ENCODE measurements at places on chromosomes 7 and 10.

GRCh38 chr10:46548498-46549090 is 7.9 kb downstream of the GPRIN2 start:
- no peak for DNase-seq

DNA sequence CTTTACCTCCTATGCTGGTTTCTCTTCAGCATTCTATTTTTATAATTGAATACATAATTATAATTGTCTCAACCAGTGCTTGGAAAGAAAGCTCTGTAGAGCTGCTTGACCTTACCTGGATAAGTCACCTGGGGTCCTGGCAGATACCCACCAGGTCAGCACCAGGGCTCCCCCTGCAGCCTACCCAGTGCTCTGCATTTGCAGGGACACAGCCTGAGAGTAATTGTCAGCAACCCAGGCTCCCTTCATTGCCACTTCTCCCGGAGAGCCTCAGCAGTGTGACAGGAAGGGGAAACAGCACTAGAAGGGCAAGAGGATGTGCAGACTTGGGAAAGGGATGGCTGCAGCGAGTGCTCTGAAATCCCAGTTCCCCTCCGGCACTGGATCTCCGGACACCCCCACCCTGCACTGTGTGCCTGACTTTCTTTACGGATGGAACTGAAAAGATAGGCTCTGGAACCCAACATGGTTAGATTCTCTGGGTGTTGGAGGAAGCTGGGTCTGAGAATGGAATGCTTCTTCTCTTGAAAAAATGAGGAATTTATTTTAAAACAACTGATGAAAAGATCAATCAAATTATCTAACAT is 11.4 kb upstream of the PAX4 start:
- DNase-seq = peak; percentile 34

- DNase-seq = no peak
Observed at GRCh38 chr10:120979435-120980278, 128.5 kb downstream of the WDR11 start.

GRCh38 chr7:105935250-105935649 is 27.8 kb upstream of the CDHR3 start:
- no peak for DNase-seq

GRCh38 chr7:131122394-131122793 is 205.3 kb upstream of the MKLN1 start:
- DNase-seq = no peak

DNA sequence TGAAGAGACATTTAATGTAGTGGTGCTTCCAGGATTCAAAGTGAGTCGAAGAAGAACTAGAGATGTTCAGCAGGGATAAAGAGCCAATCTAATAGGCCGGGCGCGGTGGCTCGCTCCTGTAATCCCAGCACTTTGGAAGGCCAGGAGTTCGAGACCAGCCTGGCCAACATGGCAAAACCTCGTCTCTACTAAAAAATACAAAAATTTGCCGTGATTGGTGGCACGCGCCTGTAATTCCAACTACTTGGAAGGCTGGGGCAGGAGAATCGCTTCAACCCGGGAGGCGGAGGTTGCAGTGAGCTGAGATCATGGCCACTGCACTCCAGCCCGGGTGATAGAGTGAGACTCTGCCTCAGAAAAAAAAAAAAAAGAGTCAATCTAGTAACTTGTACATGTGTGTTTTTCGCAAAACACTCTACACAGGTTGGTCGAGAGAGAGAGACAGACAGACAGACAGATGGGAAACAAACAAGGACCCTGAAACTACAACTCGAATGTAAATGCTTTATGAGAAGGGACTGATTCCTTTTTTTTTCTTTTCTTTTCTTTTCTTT is 775 bp downstream of the ABCB8 start:
- no peak for DNase-seq

- peak; percentile 13 for DNase-seq
Observed at GRCh38 chr7:76122516-76123239, 74.8 kb downstream of the MDH2 start.

GRCh38 chr7:30226614-30227268 is 57.7 kb upstream of the ZNRF2 start:
- DNase-seq = no peak

Data from GDM1 (cell line).